Astrocyte of the spinal cord (primary cell): ENCODE measurements at places on chromosomes 12 and 14.

DNA sequence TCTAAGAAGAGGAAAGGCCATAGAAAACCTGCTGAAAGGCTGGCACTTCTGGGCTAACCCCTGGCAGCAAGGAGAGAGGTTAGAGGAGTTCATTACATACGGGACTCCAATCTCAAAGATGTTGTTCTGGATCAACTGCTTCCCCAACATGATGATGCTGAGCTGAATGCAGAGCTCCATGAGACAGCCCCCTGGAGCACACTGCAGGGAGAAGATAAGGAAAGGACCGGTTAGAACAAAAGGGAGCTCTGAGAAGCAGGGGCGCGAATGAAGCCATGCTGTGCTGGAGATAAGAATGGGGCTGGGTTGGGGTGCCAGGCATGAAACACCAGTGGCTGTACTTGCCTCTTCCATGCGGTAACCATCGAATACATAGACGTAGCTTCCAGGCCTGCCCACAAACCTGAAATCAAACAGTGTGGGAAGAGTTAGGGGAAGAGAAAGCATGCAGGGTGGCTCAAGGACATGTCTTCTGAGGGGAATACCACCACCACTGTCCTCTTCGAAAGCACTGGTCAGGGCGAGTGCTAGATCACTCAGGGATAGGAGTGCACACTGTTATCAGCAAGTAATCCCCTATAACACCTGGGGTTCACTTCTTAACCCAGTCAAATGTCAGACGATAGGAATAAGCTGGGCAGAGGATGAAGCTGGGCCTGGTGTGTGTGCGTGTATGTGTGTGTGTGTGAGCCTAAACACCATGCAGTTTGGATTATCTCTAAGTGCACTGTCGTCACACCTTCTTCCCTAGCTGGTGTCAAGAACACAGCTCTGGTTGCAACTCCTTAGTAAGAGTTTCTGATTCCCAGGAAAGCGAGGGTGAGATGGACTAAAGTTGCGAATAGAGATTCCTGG is 180.9 kb downstream of the NTF3 start:
- no peak for DNase-seq

DNA sequence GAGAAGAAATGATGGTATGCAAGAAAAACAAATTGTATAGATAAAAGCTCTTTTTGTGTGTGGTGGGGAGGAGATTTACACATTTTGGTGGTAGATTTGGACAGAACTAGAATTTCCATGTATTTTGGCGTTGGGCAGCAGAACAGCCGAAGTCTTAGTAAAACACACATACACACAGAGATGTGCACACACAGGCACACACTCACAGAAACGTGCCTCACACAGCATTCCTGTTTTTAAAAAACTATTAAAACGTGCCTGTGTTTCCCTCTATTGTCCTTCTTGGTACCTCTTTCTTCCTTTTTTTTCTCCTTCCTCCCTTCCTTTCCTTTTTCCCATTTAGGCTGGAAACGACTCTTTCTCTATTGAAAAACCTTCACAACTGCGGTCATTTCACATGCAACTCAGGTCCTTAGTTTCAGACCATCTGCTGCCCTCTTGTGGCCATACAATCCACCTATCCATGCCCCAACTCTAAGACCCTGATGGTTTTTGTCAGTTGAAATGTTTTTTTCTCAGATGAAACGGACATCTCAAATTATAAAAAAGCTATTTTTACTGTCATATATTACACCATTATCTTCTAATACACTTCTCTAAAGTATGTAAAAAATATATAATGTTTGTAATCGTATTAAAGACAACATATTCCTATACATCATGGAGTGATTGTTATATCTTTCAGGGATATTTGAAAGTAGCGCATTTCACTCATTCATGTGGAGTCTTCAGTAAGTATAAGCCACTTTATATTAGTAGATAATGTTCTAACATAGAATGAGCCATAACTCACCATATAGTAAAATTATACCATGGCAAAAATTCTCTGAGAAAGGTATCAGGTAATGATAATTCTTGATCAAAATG is 386.7 kb upstream of the NOVA1 start:
- peak; percentile 73 for DNase-seq

- DNase-seq, result no peak
Measured at GRCh38 chr12:107544937-107545336, 140.7 kb upstream of the PWP1 start.

DNA sequence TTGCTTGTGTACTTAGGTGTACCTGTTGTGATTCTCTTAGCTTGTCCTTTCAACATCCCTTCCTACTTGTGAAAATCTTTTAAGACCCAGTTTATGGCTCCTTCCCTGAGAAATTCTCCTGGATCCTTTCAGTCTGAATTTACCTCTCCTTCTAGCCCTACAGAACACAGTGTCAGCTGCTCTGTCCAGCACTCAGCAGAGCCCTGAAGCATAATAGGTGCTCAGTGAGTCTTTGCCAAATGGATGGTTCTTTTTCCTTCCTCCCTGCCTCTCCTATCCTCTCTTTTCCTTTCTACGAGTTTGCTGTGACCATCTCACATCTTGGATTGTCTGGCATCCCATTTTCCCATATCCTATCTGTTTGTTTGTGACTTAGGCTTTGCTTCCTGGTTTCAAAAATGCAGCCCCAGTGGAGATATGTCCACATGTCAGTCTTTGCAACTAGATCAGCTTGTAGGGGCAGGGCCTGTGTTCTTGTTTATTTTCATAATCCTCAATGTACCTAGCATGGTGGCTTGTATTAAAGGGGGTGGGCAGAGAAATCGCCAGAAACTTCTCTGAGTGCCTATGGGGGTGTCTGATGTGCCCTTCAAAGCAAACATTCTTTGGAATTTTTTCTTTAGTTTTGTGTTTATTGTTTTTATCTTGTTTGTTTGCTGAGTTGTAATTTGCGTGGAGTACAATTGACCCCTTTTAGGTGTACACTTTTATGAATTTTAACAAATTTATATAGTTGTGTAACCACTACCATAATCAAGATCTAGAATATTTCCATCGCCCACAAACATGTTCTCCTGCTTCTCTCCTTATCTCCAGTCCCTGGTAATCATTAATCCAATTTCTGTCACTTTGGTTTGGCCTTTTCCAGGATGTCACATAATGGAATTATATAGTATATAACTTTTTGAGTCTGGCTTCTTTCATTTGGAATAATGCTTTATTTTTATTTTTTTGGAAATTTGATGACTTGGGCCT is 62.8 kb downstream of the SMOC1 start:
- DNase-seq, result no peak

GRCh38 chr14:106268013-106268727 is 741.8 kb downstream of the TMEM121 start:
- DNase-seq, result no peak

- peak; percentile 61 for DNase-seq
Measured at GRCh38 chr12:70646850-70647249, 9.6 kb upstream of the PTPRB start.

GRCh38 chr14:33866425-33867088 is 84.3 kb downstream of the EGLN3 start:
- no peak for DNase-seq

GRCh38 chr12:54616933-54617680 is 17.6 kb downstream of the LACRT start:
- no peak for DNase-seq

DNA sequence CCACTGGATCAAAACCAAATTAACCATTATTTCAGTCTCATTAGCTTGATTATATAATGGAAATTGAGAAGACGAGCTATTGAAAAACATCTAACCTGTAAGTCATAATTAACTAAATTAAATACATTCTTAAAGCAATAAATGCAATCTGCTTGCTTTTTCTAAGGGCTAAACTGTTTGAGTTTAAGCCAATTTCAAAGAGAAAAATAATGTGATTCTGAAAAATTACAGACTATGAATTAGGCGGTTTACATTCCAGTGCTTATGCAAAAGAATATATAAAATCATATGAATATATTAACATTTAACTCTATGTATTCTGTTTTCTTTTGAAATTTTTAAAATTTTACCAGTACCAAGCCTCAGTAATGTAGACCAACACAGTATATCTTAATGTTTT is 1349.4 kb downstream of the FSCB start:
- DNase-seq, result no peak

DNA sequence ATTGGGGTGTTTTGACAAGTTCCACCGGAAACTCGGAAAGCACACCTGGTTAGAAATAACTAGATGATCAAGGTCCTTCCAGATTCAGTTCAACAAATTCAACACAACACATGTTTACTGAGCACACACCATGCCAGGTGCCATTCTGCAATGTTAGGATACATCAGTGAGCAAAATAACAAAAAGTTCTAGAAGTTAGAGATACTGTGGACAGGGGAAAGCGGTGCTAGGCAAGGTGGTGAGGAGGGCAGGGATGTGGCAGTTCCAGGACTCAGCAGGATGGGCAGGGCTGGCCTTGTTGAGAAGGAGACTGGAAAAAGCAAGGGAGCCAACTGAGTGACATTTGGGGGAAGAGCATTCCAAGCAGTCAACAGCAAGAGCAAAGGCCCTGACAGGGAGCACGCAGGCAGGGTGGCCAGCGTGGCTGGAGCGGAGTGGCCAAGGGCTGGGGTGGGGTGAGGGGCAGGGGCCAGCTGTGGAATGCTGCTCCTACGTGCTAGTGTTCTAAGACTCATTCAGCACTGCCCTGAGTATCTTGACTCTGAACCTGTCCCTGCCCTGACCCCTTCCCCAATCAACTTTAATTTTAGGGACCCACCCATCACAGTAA is 19.4 kb upstream of the FAIM2 start:
- DNase-seq, result no peak

DNA sequence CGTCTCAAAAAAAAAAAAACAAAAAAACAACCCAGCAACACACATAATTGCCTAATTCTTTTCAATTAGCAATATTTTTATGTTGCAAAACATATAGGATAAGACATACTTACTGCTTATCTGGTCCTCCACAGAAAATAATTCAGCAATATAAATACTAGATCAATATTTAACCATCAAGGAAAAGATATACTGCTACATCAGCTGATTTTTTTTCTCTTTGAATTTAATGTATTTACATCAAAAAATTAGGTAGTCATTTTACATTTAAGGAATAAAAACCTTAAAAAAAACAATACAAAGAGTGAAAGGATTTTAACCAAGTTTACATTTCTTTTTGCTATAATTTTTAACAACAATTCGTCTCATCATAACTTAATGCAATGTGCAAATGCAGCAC is 28.1 kb downstream of the SPTSSA start:
- no peak for DNase-seq

- DNase-seq, result no peak
Measured at GRCh38 chr14:38442208-38442607, 186.3 kb upstream of the CLEC14A start.

GRCh38 chr12:28709986-28710685 is 438.9 kb upstream of the FAR2 start:
- DNase-seq, result peak; percentile 8

DNA sequence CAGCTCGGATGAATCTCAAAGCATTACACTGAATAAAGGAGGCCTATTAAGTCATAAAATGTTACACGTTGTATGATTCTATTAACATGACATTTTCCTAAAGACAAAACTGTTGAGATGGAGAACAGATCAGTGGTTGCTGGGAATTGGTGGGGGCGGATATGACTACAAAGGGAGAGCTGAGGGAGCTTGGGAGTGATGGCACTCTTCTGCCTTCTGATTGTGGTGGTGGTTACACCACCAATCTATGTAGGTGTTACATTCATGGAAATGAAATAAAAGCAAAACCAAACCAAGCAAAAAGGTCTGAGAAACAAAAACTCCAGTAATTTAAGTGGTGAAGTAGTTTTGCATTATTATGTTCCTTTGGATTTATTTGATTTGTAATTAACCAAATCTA is 16.4 kb upstream of the EVL start:
- DNase-seq, result no peak

DNA sequence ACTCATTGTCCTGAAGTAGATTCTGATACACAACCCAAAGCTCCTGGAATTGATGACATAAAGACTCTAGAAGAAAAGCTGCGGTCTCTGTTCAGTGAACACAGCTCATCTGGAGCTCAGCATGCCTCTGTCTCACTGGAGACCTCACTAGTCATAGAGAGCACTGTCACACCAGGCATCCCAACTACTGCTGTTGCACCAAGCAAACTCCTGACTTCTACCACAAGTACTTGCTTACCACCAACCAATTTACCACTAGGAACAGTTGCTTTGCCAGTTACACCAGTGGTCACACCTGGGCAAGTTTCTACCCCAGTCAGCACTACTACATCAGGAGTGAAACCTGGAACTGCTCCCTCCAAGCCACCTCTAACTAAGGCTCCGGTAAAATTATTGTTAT is 63.8 kb downstream of the RAD52 start:
- no peak for DNase-seq

DNA sequence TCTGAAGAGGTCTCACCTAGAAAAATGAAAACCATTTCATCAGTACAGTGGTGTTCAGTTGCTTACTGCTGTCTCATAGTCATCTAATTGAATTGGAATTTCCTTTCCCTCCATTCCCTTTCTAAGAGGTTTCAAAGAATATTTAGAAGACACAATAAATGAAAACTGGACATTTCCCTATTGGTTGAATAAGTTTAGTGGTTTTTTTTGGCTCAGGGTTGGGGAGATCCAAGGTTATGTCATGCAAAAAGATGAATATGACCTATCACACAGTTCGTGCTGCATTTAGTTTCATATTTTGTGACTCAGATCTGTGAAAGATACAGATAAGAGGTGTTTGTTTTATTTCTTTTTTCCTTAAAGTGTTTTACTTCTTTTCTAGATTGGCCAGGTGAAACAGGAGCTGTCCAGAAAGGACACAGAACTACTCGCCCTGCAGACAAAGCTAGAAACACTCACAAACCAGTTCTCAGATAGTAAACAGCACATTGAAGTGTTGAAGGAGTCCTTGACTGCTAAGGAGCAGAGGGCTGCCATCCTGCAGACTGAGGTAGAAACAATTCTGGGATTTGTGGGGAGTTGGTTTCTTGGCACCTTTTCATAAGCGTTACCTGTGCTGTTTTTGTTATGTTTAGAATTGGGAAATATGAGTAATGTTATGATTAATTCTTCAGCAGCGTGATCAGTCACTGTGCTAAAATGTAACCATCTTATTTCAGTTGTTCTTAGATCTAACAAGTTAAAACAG is 124.6 kb downstream of the ERC1 start:
- peak; percentile 56 for DNase-seq

- peak; percentile 84 for DNase-seq
Measured at GRCh38 chr14:55073856-55074255, 22.4 kb downstream of the MAPK1IP1L start.

DNA sequence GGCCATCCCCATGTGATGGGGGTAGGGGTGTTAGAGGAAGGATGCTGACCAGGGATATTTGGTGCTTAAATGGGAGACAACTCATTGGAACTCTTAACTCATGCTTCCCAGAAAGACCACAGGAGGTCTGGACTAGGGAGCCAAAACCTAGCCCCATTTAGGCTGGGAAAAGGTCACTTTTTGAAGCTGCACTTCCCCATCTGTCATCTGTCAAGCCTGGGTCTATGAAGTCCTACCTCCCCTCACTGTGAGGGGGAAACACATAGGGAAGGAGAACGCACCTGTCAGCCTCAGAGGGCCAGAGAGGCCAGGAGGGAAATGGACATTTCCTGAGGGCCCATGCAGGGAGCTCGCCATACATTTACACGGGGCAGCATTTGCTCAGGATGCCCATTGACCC is 321.0 kb downstream of the BCL11B start:
- no peak for DNase-seq
